Amniotic stem cell (primary cell): ENCODE measurements at places on chromosomes 6 and 20.

DNA sequence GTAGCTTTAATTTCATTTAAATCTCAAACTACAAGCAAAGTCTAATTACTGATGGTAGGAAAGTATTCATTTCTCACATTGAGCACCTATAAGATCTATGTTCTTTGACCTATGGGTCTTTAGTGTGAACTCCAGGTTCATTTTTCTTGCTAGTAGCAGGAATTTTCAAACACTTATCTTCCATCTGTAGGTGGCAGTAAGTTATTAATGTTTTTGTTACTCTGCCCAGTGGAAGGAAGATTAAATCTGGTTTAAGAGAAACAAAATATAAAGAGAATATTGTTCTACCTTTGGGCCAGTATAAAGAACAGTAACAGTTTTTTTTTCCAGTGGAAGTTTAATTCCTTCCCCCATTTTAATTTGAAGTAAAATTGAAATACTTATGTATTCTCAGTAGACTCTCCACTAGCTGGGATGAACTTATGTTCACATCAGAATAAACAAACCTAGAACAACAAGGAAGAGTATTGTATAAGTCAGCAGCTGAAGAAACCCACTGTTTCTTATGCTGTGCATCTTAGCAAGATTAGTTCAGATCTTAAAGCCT, 328.2 kb downstream of the PHF3 start:
- no peak for DNase-seq

GRCh38 chr6:158591134-158591809, 31.4 kb downstream of the TMEM181 start:
- no peak for DNase-seq

DNA sequence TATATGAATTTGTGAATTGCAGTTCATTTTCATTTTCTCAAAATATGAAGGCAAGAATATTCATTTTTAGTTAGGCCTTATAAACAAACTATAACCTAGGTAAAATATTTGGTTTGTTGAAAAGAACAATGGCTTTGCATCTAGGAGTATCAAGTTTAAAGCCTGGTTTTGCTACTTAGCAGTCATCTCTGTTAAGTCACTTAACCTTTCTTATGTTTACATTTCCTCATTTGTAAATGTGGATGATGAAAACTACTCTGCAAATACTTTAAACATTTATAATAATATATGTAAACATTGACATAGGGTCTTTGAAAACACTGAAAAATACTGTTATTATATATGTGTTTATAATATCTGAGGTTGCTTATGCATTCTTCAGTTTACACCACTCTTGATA, 135.5 kb downstream of the CENPW start:
- no peak for DNase-seq

DNA sequence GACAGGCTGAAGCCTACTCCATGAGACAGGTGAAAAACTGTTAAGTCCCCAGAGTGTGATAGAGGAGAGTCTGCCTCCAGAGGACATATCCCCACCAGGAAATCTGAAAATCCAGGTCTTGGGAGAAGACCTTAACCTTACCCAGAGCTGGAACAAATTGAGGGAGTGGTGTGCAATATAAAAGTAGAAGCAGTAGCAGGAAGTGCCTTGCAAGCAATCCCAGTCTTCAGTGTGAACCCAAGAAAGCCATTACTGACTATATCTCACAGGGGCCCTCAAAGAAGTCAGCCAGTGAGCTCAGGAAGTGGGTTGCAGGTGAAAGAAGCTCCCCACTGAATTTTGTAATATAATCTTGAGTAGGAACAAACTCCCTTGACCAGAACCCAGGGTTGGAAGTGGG, 41.9 kb upstream of the PKIB start:
- no peak for DNase-seq

- no peak for DNase-seq
Measured at GRCh38 chr20:38798266-38798665, 7.2 kb upstream of the PPP1R16B start.

DNA sequence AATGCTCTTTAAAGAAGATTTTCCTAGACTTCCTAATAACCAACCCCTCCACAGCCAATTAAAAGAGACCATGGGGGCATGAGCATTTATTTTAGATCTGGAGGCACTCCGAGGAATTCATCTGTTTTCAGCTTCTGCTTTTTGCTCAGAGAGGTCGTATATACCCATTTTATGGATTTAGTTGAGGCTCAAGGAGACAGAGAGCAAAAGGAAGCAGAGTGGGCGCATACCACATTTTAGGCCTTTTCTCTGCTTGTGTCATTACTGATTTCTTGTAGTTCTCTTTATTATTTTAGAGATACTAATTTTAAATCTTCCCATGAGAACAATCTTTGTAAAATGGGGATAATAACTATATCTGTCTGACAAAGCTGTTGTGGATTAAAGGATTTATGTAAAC, 129.6 kb upstream of the IFNGR1 start:
- no peak for DNase-seq

GRCh38 chr6:39686976-39687375, 38.2 kb downstream of the KIF6 start:
- DNase-seq, result no peak

DNA sequence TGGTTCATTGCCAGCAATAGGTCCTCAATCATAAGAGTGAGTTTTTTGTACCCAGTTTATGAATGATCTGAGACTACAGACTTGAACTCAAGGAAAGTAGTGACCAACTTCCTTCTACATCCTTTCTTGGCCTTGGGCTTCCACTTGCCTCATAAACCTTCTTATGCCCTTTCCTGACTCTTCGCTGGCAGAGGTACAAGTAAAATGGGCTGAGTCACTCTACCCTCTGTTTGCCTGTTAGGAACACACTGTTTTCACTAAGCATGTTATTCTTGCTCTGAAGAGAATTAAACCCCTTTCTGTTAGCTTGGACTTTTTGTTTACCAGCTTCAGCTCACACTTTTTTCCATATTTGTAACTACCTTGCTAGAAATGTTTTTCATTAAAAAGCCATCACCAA, 74.4 kb downstream of the PKHD1 start:
- DNase-seq, result no peak

GRCh38 chr6:107666084-107666980, 157.8 kb downstream of the SCML4 start:
- DNase-seq, result no peak

DNA sequence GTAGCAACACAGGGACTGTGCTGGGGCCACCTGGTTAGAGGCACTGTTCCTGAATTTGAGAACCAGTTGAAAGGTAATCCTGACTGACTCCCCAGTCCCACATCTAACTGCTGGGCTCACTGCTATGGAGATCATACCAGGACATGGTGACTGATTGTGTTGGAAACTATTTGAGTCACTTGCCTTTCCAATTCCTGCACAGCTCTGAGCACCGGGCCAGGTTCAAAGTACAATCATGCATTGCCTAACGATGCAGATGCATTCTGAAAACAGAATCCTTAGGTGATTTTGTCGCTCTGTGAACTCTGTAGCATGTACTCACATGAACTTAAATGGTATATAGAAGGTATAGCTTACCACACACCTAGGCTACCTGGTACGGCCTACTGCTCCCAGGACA, 215.3 kb downstream of the BMP7 start:
- no peak for DNase-seq

GRCh38 chr6:47440719-47441118, 36.9 kb upstream of the CD2AP start:
- no peak for DNase-seq

- DNase-seq, result no peak
Measured at GRCh38 chr6:112116221-112116620, 28.8 kb downstream of the FAM229B start.

- no peak for DNase-seq
Measured at GRCh38 chr6:141290941-141291721, 841.6 kb upstream of the GJE1 start.

GRCh38 chr6:148835920-148836441, 89.2 kb downstream of the UST start:
- DNase-seq, result peak; percentile 66

DNA sequence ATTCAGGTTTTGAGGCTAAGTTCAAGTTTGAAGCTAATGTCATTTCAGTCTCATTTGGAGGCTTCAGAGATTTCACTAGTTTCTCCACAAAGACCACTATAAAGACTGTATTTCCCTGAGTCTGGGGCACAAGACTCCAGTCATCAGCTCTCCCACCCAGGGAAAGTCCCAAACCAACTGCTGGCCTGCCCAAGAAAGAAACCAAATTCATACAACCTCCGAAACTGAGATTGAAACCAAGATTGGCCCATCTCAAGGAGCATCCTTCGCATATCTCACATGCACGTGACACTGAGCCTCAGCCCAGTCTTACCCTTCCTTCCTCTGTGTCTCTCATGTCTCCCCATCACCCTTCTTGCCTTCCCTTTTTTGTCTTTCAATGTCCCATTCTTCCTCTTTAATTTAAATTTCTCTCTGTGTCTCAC, 3.5 kb upstream of the LTA start:
- no peak for DNase-seq

GRCh38 chr6:158422629-158423238, 110.5 kb downstream of the TULP4 start:
- DNase-seq, result no peak

DNA sequence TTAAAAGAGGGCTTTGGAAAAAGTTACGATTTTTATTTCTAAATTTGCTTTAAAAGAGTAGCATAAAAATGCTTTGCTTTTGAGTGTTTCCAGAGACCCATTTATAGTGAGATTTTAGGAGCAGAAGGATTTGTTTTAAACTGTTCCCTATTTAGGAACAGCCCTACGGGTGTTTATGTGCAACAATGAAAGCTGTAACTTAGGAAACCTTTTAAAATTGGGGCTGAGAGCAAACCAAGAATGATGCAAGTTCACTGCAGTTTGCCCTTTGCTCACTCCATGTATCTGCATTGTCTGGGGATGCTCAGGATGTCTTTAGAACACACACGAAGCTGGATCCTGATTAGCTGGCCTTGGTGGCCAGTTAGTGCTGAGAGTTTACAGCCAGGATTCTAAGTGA, 40.9 kb downstream of the GHRH start:
- no peak for DNase-seq

- no peak for DNase-seq
Measured at GRCh38 chr20:34536798-34537394, 20.7 kb downstream of the DYNLRB1 start.

- no peak for DNase-seq
Measured at GRCh38 chr6:128743974-128744765, 138.8 kb upstream of the LAMA2 start.

- DNase-seq, result peak; percentile 35
Measured at GRCh38 chr6:163415620-163416556, 1.4 kb downstream of the QKI start.

GRCh38 chr6:165689699-165690098, 26.7 kb upstream of the PDE10A start:
- no peak for DNase-seq

DNA sequence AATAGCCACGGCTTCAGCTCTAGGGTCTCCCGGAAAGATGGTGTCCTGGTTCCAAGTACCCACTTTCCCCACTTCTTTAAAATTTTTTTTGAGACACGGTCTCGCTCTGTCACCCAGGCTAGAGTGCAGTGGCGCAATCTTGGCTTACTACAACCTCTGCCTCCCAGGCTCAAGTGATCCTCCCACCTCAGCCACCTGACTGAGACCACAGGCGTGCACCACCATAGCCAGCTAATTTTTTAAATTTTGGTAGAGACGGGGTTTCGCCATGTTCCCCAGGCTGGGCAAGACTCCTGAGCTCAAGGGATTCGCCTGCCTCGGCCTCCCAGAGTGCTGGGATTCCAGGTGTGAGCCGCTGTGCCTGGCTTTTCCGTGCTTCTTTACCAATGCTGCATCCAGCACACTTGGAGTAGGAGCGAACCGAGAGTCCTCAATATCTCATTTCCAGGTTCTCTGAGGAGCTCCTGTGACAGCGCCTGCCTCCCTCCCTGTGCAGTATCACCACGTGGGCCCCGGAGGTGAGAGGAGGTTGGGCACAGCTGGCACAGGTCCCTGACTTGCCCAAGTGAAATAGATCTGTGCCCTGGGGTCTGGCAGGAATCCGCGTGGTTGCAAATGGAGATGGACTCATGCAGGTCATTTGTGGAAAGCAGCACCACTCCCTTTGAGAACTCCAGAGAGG, 37.3 kb downstream of the EZR start:
- no peak for DNase-seq

DNA sequence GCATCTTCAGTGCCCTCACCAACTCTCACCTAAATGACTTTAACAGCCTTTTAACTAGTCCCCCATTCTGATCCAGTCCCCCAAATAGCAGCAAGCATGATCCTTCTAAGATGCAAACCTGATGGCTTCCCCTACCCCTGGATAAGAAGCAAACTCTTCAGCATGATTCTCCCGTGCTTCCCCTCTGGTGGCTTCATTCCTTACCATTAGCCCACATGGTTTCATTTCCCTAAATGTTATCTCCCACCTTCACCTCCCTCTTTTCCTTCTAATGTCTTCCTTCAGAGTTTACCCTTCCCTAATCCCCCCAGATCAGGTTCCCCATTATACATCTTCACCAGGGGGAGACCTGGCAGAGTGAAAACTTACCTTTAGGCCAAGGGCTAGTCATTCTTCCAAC, 4.0 kb upstream of the RAB5IF start:
- no peak for DNase-seq

- DNase-seq, result no peak
Measured at GRCh38 chr6:147559006-147559405, 50.5 kb downstream of the SAMD5 start.

GRCh38 chr6:137799950-137800568, 67.0 kb upstream of the TNFAIP3 start:
- DNase-seq, result peak; percentile 34

GRCh38 chr6:108113557-108114519, 39.3 kb upstream of the OSTM1 start:
- DNase-seq, result peak; percentile 60

GRCh38 chr20:2593756-2594155, 57.4 kb downstream of the TMC2 start:
- no peak for DNase-seq

DNA sequence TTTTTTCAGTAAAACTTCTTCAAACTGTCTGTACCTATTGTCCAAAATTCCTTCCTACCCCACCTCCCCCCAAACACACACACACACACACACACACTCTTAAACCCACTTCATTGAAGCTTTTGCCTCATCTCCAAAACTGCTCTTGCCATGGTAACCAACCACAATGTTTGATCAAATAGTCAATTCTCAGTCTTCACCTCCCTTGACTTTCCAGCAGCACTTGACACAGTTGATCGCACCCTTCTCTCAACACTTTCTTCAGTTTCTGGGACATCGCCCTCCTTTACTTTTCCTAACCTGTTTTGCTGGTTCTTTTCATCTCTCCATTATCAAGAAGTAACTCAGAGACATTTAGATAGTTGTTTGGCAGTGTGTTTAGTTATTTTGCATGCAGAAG, 71.5 kb upstream of the COL21A1 start:
- DNase-seq, result no peak

DNA sequence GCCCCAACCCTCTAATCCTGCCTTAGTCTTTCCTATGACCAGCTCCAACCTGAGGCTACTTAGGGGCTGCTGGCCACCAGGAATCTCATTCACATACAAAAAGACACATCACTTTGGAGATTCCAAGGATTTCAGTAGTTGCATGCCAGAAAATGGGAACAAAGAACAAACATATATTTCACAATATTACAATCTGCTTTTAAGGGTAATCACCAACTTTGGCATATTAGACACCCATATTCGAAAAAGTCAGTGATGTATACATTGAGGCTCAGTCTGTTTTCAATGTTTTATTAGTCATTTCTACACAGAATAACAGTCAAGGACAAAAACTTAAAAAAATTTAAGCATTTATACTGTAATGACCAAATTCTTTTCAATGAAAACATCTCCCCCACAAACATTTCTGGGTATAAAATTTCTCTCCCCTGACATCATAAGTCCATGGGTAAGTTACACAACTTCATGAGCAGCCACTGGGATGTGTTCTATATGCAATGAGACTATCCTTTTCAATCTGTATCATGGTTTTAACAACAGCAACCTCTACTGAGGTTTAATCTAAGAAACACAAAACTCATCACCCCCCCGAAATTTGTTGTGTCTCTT, 103.5 kb downstream of the MAP7 start:
- DNase-seq, result no peak
